AG04450 (cell line): ENCODE measurements at places on chromosomes 6 and 20.

GRCh38 chr20:24664266-24664986 lies 195.0 kb downstream of the SYNDIG1 start:
- DNase-seq: no peak

DNA sequence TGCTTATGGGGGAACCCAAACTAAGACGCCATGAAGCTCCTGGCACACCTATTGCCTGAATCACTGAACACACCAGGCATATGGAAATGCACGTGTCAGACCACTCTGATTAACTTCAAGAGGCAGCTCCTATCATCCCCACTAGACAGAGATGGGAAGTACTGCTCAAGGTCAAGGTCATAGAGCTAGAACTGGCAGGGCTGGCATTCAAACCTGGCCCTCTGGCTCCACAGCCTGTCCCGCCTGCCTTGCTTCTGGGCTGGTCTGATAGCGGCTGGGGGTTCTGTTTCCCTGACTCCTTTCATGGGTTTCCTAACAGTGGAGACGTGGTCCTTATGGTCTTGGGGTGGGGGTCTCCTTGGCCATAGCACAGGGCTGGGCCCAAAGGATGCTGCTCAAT lies 22.6 kb upstream of the DSN1 start:
- DNase-seq: no peak

DNA sequence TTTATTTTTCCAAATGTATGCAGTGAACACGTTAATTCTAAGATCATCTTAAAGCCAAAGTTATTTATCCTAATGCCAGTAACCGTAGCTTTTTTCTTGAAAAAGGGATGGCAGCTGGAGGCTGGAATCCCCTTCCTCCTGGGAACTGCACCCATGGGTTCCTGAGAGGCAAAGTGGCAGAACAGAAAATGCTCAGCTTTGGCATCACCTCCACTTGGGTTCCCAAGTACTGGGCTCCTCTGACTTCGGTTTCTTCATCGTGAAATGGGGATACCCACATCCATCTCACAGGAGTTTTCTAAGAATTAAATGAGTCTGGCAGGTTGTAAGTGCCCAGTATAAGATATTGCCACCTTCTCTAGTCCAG lies 6.2 kb upstream of the DDX43 start:
- DNase-seq: no peak

DNA sequence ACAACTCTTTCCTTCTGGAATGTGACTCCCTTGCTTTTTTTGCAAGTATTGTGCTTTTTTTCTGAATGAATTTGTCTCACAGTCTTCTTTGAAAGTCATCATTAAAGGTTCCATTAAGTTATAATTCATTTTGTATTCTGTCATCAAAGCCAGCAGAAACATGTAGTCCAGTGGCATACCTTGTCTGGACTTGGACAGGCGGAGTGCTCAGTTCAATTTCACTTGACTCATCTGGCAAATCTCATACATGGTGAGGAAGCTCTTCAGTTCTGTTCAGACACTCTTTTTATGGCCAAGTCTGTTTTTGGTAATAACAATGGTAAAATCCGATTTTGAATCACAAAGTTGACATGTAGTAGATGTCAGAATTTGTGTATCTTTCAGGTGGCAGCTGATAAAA lies 260.8 kb upstream of the OPRM1 start:
- DNase-seq: no peak

GRCh38 chr20:58642441-58642840 lies 8.6 kb upstream of the STX16 start:
- no peak for DNase-seq

DNA sequence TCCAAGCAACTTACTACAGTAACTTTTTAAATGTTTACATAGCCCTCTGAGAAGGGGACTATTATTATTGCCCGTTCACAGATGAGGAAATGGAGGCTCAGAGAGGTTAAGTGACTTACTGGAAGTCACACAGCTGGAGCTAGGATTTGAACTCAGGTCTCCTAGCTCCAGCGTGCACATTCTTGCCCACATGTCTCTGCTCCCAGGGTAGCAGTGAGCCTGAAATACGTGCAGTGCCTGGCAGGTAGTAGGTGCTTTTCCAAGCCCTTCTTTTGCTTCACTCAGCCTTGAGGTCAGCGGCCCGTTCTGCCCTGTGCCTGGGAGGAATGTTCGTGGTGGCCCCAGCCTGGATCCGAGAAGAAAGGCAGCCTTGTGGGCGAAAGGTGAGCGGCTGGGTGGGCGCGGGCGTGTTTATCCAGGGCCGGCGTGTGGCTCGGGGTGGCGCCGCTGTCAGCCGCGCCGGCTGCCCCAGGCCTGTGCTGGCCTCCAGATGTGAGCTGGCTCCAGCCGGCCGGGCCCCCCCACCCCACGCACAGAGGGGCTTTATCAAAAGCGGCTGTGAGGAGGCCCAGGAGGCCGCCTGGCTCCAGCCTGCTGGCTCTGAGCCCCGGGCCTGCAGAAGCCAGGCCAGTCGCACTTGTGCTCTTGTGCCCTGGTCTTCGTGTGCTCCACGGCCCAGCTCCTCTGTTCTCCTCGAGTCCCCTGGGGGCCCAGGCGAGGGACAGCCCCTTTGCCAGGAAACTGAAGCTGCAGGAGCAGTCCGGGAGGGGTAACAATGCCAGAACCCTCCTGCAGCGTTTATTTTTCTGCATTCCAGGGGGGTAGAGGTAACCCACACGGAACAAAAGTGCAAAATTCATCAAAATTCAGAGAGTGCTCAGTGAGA lies 58.1 kb downstream of the UBE2V1 start:
- no peak for DNase-seq

DNA sequence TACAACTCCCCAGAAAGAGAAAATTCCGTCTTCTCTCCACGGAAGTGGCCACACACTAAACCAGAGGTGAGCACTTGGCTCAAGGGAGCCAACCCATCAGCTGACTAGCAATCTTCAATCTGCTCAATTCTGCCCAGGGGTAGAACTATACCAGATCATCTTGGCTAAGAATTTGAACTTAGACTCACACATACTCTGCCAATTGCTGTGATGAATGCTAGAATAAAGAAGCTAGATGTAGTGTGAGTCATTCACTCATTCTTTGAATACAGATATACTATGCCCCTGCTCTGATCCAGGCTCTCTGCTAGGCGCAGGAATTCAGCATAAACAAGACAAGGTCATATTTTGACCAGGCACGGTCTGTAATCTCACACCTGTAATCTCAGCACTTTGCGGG lies 147.9 kb upstream of the SHLD1 start:
- DNase-seq: no peak

DNA sequence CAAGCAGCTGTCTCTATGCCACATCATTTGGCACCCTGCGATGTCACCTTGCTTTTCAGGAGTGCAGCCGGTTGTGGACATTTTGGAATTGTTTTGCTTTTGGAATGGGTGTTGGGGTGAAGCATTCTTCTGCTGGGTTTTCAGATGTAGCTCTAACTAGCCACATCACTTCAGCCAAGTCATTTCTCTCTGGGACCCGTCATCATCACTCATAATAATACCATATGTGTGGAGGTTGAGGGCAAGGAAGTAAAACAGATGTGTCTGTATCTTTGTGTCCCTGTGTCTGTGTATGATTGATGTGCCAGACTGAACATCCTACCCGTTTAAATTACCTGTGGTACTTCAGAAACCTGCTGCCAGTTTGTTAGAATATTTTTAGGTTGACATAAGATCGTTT lies 49.5 kb upstream of the TULP4 start:
- no peak for DNase-seq

GRCh38 chr6:6721606-6722005 lies 133.1 kb downstream of the LY86 start:
- DNase-seq: no peak
